ENCODE measurements at places on chromosomes 7 and 10.

GRCh38 chr10:115125505-115125904 lies 32.3 kb downstream of the ATRNL1 start:
- DNase-seq = no peak

DNA sequence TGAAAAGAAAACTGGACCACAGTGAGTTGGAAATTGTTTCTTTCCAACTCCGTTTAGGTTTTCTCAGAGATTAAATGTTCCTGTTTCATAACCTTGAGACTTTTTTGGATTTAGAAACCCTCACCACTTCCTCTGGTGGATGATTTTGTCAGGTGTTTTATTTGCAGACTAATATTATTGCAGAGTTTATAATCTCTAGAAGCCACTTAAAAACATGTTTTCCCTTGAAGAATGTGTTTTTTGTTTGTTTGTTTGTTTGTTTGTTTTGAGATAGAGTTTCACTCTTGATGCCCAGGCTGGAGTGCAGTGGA lies 520 bp upstream of the MICU1 start:
- DNase-seq = no peak

- no peak for DNase-seq
These were observed 17.6 kb upstream of the FAM221A start for GRCh38 chr7:23662124-23662983.

- DNase-seq = no peak
These were observed 432.5 kb downstream of the PARD3 start for GRCh38 chr10:34382626-34383025.

GRCh38 chr10:5643346-5644067 lies 22.9 kb downstream of the ASB13 start:
- DNase-seq = no peak

- no peak for DNase-seq
These were observed 100.5 kb downstream of the FGFR2 start for GRCh38 chr10:121497513-121498470.

- DNase-seq = no peak
These were observed 11.8 kb upstream of the PDCD4 start for GRCh38 chr10:110859973-110860376.

- DNase-seq = no peak
These were observed 122.7 kb downstream of the MAD1L1 start for GRCh38 chr7:2109936-2110609.

- DNase-seq = no peak
These were observed 56.6 kb downstream of the HECW1 start for GRCh38 chr7:43169076-43169475.

GRCh38 chr10:32937911-32938424 lies 20.1 kb downstream of the ITGB1 start:
- no peak for DNase-seq

- no peak for DNase-seq
These were observed 95.0 kb upstream of the AGBL3 start for GRCh38 chr7:134891262-134891695.

GRCh38 chr10:70085975-70086613 lies 33.4 kb downstream of the MACROH2A2 start:
- no peak for DNase-seq

DNA sequence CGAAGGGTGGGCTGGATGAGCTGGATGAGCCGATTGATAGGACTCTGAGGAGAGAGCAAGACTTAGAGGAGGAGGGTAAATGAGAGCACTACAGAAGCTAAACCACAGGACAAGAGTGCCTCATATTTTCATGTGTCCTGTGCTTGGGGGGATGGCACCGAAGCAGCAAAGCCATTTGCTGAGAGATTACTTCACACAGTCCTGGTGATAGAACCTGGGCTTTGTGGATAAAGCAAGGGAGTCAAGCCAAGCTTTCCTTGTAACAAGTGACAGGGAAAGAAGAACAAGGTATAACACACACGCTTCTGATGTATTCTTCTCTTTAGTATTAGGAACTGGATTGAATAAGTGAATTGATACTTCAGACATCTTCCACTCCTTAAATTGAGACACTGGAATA lies 253.7 kb downstream of the ANKRD7 start:
- DNase-seq = no peak

- DNase-seq = no peak
These were observed 85.4 kb upstream of the CYP2C9 start for GRCh38 chr10:94853065-94853464.

DNA sequence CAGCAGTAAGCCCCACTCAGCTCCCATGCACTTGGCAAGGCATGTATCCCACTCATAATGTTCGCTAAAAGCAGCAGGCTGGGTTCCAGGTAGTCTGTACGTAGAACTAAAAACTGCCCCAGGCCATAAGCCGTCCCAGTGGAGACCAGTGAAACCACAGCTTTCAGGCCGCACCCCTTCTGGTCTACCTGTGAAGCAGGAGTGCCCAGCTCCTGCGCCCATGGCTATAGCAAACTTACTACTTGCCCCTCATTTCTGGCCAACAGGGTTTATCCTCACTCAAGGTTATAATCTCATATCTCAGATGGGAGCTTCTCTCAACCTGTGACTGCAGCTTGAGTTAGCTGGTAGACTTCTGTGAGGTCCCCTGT lies 338.2 kb upstream of the LRRTM3 start:
- DNase-seq = no peak

- no peak for DNase-seq
These were observed 433.2 kb downstream of the TNS3 start for GRCh38 chr7:47148536-47149207.

DNA sequence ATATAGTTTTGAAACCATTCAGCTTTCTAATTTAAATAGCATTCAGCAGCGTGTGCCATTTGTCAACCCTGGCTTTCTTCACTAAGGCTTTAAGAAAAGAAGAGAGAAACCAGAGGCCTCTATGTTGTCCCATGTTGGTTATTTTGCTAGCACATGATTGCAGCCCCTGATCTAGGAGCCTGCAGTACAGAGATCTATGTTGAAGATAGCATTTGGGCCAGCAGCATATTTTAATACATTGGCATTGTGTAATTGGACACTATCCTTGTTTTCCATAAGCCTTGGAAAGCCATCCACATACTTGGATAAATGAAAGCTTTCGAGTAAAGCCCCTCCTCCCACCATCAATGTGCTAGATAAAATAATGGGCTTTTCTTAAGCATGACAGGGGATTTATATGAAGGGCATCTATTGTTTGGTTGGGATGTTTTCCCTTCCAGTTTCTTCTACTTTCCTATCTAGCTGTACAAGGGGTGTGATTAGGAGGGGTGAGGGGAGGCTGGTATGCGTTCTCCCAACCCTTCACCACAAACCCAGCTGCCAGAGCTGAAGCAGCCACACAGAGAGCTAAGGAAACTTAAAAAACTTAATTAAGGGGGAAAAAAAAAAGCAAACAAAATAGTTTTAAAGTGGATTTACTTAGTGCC lies 23.1 kb upstream of the SDHAF3 start:
- DNase-seq = no peak

DNA sequence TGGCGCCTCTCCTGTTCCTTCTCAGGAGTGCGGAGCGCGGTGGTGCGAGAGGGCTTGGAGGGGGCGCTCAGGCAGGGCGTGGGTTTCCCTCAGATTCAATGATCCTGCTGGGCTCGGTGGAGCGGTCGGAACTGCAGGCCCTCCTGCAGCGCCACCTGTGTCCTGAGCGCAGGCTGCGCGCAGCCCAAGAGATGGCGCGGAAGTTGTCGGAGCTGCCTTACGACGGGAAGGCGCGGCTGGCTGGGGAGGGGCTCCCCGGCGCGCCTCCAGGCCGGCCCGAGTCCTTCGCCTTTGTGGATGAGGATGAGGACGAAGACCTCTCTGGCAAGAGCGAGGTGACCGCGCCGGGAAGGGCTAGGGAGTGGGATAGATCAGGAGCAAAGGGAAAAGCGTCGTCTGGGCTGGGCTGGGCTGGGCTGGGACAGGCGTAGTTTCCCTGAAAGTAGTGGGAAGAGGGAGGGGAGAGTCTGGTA lies 17.0 kb downstream of the FAM131B start:
- DNase-seq = peak; percentile 66

- no peak for DNase-seq
These were observed 327 bp upstream of the FIS1 start for GRCh38 chr7:101245147-101245668.

DNA sequence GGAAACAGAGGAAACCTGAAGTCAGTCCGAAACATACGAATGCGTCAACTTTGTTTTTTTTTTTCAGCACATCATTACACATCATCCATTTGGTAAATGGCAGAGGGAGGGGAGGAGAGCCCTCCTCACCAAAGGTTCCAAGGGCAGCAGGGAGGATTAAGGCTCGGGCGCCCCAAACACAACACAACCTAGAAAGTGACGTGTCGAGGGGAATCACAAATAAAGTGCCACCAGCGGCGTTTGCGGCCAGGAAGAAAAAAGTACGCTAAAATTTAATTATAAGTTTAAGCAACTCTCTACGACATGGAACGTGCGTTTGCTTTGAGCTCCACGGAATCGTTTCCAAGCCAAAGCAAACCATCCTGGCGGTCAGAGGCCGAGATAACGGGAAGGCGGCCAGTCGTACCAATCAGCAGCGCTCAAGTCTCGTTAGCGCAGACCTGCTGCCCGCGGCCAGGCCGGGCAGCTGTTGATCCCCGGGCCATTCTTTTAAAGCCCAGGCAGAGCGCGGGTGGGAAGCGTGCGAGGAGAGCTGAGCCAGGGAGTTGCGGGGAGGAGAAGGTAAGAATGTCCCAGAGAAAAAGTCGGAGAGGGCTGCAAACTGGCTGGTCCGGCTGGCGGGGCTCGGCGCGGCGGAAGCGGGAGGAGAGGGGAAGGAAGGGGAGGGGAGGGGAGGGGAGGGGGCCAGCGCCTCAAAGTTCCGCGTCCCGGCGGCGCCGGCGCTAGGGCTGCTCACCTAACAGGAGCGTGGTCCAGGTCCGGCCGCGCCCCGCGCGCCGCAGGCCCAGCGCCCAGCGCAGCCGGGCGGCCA lies 719 bp downstream of the DPY19L1 start:
- DNase-seq = peak; percentile 54

- DNase-seq = no peak
These were observed 76.3 kb downstream of the CACNB2 start for GRCh38 chr10:18216482-18216881.

Measured in CD4-positive, alpha-beta T cell treated with Interleukin-4 for 1 hour (primary cell).